ENCODE measurements at places on chromosomes 7 and 10. TPM values are rescaled to one million over a fixed set of nuclear protein-coding genes. Genes with fewer than 3 reads are reported as not detected.

The NAT16 gene
- 0.84 TPM for total RNA-seq

GRCh38 chr7:143183024-143183423, at the start of gene TAS2R39:
Gene TAS2R39 (plus strand): TSS chr7:143183419. CDS start chr7:143183419, 0 bp downstream.
- H3K27me3 ChIP-seq, result no peaks in the 10 kb centered on the region
- DNase-seq, result no peak
- H3K4me3 ChIP-seq, result no peak within 1 kb of the TSS
- H3K27ac ChIP-seq, result no peak within 1 kb of the TSS
- H3K36me3 ChIP-seq, result no peaks in the 10 kb centered on the region
- H3K4me1 ChIP-seq, result no peaks in the 10 kb centered on the region

The CYP2C19 gene
- not detected for total RNA-seq

DNA sequence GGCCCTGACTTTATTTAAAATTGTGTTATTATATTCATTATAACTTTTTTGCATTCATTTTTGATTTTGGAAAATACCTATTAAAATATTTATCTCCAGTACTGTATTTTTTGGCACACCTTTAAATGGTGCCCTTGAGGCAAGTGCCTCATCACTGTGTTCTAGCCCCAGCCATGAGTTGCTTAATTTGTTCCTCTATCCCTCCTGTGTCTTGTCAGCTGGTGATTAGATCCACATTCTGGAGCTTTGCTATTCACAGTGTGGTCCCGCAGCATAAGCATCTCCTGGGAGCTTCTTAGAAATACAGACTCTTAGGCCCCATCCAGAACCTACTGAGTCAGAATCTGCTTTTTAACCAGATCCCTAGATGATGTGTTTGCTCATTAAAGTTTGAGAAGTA, 19.8 kb downstream of the AGK start:
- no peak for DNase-seq
- peaks cover 9% of the 10 kb centered on the region for H3K36me3 ChIP-seq
- no peak overlapping the region for H3K4me3 ChIP-seq
- H3K27me3 ChIP-seq, result no peaks in the 10 kb centered on the region
- no peaks in the 10 kb centered on the region for H3K4me1 ChIP-seq
